ENCODE measurements at places on chromosomes 2 and 18. TPM values are rescaled to one million over a fixed set of nuclear protein-coding genes. Genes with fewer than 3 reads are reported as not detected.
A peak's percentile ranks its signal among the peaks of the same experiment; 100 is the strongest.

- no peak for DNase-seq
Observed at GRCh38 chr2:26068602-26069298, 34.9 kb downstream of the RAB10 start.

GRCh38 chr2:36797324-36798070, 101.0 kb downstream of the VIT start:
- no peak for DNase-seq

DNA sequence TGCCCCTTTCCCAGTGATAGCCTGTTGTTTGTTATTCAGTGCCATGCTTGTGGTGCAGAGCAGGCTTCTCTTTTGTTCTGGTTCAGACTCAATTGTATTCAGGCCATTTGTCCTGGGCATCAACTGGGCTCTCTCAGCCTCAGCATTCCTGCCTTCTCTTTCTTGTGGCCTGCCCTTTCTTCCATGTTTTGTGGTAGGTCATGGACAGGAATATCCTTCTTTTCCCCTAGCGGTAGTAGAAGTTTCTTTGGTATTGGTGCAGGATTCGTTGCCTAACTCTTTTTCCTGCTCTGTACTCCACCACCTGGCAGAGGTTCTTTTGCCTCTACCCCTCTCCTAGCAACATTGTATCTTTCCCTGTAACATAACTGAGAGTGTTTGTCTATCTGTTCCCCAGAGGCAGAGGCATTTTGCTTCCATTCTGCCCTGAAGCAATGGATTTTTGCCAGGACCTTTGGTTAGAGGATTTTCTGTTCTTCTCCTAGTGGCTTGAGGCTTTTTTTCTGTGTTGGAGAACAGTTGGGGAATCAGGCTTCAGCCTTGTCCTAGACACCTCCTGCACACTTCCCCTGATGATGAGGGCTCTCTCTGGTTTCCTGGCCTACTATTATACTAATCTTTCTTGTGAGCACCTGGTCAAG, 68.5 kb downstream of the NCOA1 start:
- no peak for DNase-seq

DNA sequence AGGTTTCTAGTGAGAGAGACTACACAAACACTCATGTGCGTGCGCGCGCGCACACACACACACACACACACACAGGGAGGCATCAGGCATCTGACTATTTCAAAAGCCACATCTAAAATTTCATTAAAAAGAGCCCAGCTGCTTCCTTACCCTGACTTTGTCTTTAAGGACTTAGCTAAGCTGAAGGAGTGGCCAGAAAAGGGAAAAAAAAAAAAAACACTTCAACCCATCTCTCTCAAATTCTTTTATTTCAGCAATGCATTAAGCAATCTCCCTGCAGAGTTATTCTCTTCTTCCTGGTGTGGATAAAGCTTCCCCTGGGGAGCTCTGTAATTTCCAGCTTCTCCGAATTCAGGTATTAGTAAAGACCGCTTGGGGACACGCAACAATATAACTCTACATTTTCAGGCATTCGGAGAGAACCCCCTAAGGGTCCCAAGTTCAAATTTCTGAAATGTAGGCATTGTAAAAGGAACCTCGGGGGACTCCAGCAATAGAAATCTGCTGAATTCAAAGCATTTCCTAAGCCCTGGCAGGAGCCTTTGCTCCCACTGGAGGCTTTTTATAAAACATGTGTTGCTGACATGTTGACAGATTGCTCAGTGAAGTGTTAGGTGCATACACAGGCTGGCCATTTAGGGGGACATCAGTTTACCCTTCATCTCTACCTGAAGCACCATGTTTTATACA, 67.0 kb downstream of the ZNF521 start:
- DNase-seq: no peak

GRCh38 chr18:59052965-59053820, 86.5 kb upstream of the SEC11C start:
- DNase-seq: no peak

- DNase-seq: no peak
Observed at GRCh38 chr2:65096948-65097347, 33.0 kb downstream of the RAB1A start.

- peak; percentile 0 for DNase-seq
Observed at GRCh38 chr2:240988146-240988545, 10.3 kb upstream of the SNED1 start.

DNA sequence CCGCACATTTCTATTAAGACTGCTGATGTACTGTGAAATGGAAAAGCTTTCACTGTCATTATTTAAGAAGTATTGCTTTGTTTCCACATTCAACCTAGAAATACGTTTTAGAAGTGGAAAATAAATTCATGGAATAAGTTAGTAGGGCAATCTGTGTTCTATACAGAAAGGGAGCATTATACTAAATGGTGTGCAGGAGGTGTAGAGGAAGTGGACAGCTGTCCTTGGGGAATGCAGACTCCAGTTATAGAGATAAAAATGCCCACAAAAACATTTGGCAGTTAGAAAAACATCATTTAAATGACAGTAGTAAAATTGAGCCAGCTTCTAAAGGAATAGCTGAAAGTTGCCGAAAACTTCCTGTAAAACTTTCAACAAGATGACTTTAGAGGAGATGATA, 46.8 kb downstream of the PIK3C3 start:
- DNase-seq: no peak

DNA sequence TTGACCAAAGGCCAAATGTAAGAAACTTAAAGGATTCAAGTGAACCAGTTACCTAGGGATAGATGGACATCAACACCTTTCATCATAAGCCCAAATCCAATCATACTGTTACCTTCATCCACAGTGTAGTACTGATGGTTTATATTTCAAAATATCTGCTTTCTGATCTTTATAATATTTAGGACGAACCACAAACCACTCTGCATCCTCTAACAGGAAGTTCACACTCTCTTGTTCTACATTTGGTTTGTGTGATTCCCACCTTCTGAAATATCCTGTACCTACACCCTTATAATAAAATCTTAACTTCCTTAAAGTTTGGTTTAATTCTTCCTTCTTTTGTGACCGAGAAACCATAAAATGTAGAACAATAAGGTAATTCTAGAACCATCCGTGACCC, 535.7 kb upstream of the CHAC2 start:
- DNase-seq: no peak

DNA sequence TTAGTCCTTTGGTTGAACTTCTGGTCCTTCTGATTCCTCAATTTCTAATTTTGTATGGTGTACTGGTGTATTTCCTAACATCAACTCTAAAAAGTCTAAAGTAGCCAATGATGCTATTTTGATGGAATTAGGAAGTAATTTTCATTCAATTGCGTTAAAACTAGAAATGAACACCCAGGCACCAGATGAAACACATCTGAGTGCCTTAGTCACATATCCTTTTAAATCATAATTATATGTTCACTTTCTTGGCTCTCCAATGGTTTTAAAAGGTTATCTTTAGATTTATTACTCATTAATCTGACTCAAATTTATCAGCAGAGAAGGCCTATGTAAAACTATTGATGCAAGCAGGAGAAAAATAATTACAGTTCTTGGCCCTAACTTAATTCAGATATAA, 119.7 kb downstream of the GAREM1 start:
- DNase-seq: no peak

GRCh38 chr2:23617167-23617810, 232.3 kb downstream of the KLHL29 start:
- DNase-seq: no peak

GRCh38 chr2:381941-382727, 94.2 kb upstream of the ALKAL2 start:
- no peak for DNase-seq

DNA sequence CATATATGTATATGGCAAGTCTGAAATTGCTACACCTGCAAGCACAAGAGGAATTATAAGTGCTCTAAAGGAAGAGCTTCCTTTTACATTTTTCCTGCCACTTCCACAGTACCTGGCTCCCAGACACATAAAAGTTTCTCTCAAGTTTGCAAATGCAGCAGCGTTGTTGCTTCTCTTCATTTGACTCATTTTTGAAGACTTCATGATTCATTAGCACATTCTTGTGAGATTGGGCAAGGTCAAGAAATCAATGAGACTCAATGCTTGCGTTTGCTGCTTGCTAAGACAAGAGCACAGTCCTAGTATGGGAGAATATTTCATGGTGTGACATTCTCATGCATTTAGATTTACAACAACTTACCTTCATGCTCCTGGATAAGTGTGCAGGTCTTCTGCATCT, 42.6 kb upstream of the PDCL3 start:
- no peak for DNase-seq

DNA sequence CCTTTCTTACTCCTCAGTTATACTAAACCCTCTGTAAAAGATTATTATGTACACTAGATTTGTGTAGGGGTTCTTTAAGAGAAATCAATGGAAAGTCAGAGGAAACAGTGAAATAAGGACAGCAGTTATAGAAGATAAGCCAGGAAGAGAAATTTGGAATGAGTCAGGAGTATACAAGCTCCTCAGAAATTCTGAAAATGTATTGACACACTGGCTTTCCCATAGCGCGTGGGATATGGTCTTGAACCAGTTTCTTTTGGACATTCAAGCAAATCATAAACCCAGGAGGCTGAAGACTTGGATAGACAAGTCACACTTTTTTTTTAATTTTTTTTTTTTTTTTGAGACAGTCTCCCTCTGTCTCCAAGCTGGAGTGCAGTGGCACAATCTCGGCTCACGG, 316.1 kb upstream of the MMADHC start:
- DNase-seq: no peak

GRCh38 chr18:79741362-79741700, 56.4 kb upstream of the KCNG2 start:
- DNase-seq: no peak

GRCh38 chr2:231717281-231718171, 9.2 kb downstream of the PTMA start:
- DNase-seq: no peak

Gene MPP4
- not detected for total RNA-seq

Gene METTL8
- 21.0 TPM for total RNA-seq

Gene THADA
- total RNA-seq: 36.4 TPM

Gene FARSB
- total RNA-seq: 16.1 TPM

Gene BMP10
- total RNA-seq: not detected

Gene PDE1A
- total RNA-seq: not detected

Gene NXPH2
- total RNA-seq: not detected

Gene ERMN
- 5.3 TPM for total RNA-seq

Gene ITSN2
- total RNA-seq: 156 TPM

Gene DHX57
- total RNA-seq: 20.8 TPM
